ENCODE measurements at places on chromosomes 12 and 14. TPM values are rescaled to one million over a fixed set of nuclear protein-coding genes. Genes with fewer than 3 reads are reported as not detected.

DNA sequence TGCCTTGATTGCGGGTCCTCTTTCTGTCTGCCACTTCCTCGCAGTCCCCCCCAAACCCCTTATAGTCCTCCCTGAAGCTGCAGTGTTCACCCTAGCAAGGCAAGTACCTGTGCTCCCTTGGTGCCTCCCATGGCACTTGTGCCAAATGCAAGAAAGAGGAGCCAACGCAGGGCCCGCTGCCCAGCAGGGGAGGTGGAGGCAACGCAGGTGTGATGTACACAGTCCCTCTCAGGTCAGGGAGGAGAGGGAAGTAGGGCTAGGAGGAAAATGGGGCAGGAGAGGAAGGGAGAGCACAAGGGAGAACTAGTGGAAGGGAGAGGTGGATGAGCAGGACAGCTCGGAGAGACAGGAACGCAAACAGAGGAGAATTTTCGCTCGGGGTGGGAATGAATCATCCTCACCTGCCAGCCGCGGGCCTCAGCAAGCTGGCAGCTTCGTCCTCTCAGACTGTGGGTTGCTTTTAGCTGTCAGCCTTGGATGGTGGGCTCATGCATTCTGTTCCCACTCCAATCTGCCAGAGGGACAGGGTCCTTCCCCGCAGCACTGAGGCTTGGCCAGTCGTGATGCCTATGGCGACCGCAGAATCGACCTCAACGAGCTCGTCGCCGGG lies 357.0 kb downstream of the CACNA1C start:
- no peak for DNase-seq
- H3K27me3 ChIP-seq = no peaks in the 10 kb centered on the region
- H3K4me3 ChIP-seq = no peak overlapping the region
- H3K27ac ChIP-seq = no peak overlapping the region
- no peaks in the 10 kb centered on the region for H3K4me1 ChIP-seq
- H3K36me3 ChIP-seq = no peaks in the 10 kb centered on the region

DNA sequence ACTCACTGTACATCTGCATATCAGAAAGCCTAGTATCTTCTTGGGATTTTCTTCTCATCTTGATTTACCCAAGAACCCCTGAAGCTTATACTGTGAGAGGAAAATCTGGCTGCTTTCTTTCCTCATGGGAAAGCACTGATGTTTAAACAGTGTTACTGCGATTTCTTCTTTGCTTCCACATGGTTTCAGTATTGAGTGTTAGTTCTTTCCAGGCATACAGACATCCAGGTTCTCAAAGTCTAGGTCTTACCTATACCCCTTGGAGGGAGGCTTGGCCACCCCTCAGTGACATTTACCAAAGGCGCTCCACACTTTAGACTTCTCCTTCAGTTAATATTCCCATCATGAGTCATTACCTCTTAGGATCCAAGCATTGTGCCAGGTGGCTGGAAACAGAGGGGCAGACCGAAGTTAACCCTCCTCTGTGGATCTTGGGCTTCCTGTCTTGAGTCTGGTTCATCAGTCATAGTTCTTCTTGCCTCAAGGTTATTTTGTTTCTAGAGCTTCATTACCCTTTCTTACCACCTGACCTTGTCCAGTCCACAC lies 79.1 kb downstream of the TMEM117 start:
- no peaks in the 10 kb centered on the region for H3K27me3 ChIP-seq
- no peaks in the 10 kb centered on the region for H3K4me1 ChIP-seq
- no peaks in the 10 kb centered on the region for H3K36me3 ChIP-seq
- H3K27ac ChIP-seq = no peak overlapping the region
- no peak overlapping the region for H3K4me3 ChIP-seq
- peak; percentile 6 for DNase-seq

GRCh38 chr12:104340177-104340576 lies 36.6 kb downstream of the EID3 start:
- no peaks in the 10 kb centered on the region for H3K4me1 ChIP-seq
- DNase-seq = peak; percentile 67
- no peak overlapping the region for H3K27ac ChIP-seq
- no peaks in the 10 kb centered on the region for H3K27me3 ChIP-seq

KSR2 gene
- total RNA-seq = not detected

DNA sequence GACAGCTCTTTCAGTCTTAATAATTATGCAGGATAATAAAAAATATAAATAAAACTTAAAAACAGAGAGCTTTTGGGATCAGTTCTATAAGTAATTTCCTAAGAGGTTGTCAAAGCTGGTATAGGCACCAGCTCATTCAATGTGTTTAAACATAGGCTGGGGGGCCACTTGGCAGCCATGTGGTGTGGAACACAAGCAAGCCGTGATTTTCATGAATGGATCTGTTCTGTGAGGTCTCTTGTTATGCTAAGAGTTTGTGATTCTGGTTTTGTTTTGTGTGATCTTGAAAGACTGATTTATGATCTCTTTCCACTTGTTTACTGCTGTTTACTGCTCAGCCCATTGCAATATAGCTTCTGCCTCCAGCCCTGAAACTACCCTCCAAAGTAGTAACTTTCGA lies 240.9 kb downstream of the FBXL14 start:
- no peaks in the 10 kb centered on the region for H3K27me3 ChIP-seq
- no peak overlapping the region for H3K4me3 ChIP-seq
- H3K36me3 ChIP-seq = no peaks in the 10 kb centered on the region
- no peak overlapping the region for H3K27ac ChIP-seq
- no peak for DNase-seq

GYS2 gene
- not detected for total RNA-seq

NANOG gene
- total RNA-seq = not detected

DNA sequence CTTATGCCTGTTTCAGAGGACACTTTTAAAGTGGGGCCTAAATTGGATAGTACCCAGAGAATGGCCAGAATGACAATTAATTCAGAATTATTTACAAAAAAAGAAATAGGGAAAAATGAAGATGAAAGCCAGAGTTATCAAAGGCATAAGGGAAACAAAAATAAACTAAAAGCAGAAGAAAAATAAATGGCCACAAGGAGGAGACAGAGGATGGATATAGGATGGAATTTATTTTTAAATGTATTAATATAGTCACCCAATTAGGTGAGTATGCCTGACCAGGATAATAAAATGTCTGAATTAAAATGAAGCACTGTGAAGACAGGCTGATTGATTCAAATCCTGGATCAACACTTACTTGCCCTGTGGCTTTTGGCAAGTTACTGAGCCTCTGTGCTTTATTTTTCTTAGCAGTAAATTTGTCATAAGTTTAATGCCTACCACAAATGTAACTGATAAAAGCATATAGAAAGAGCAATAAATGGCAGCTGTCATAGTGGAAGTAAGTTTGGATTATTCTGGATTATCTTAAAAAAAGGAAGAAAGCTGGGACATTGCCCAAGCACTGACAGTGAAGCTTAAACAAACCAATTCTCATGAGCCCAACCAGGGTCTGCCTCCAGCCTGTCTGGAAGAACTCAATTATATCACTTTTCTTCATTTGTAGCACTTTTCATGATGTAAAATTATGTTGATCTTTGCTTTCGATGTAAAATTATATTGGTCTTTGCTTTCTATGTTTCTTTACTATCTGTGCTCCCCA lies 3.5 kb downstream of the CLEC9A start:
- no peak for DNase-seq
- no peak overlapping the region for H3K27ac ChIP-seq
- H3K4me1 ChIP-seq = no peaks in the 10 kb centered on the region
- no peak overlapping the region for H3K4me3 ChIP-seq
- H3K36me3 ChIP-seq = no peaks in the 10 kb centered on the region

PIP4P1 gene
- 24.7 TPM for total RNA-seq

- H3K4me3 ChIP-seq = no peak overlapping the region
- H3K36me3 ChIP-seq = no peaks in the 10 kb centered on the region
- no peaks in the 10 kb centered on the region for H3K27me3 ChIP-seq
- H3K4me1 ChIP-seq = no peaks in the 10 kb centered on the region
- DNase-seq = peak; percentile 19
- H3K27ac ChIP-seq = no peak overlapping the region
Measured at GRCh38 chr14:77542421-77543239, 44.0 kb upstream of the ISM2 start.

NAB2 gene
- 62.7 TPM for total RNA-seq

DNA sequence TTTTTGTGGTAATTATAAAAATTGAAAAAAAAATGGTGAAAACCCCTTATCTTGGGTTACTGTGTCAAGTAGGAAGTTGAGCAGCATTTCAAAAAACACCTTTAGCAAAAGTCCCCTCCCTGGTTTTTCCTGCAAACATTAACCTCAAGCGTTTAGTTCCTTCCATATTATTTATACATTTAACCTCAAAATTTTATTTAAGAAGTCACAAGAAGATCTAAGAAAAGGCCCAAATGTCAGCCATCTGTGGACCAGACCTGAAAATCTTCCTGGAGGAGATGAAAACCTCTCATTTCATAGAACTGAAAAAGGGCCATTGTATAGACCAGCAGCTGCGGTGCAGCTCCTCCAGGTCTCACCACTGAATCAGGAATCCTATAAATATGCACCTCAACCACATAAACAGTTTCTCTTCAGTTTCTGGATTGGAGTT lies 40.4 kb upstream of the BTG1 start:
- no peak overlapping the region for H3K27ac ChIP-seq
- no peak overlapping the region for H3K4me3 ChIP-seq
- no peaks in the 10 kb centered on the region for H3K4me1 ChIP-seq
- no peaks in the 10 kb centered on the region for H3K27me3 ChIP-seq
- DNase-seq = no peak

DNA sequence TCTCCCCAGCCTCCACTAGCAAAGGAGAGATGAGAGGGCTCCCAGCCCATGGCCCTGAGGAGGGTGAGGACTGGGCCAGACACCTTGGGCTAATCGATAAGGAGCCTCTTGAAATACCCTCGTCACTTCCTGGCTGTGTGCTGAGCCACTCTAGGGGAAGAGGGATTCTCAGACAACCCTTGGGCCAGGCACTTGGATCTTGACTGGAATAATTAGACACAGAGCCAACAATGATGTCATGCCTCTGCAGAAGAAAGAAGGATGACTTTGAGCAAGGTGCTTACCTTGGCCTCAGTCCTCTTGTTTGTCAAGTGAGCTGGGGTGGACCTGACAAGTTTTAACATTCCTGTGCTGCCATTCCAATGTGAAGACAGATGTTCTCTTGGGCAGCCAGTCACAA lies 83.1 kb downstream of the LRRC74A start:
- H3K4me1 ChIP-seq = peaks cover 11% of the 10 kb centered on the region
- H3K4me3 ChIP-seq = no peak overlapping the region
- H3K27ac ChIP-seq = no peak overlapping the region
- no peaks in the 10 kb centered on the region for H3K27me3 ChIP-seq
- no peak for DNase-seq

DNA sequence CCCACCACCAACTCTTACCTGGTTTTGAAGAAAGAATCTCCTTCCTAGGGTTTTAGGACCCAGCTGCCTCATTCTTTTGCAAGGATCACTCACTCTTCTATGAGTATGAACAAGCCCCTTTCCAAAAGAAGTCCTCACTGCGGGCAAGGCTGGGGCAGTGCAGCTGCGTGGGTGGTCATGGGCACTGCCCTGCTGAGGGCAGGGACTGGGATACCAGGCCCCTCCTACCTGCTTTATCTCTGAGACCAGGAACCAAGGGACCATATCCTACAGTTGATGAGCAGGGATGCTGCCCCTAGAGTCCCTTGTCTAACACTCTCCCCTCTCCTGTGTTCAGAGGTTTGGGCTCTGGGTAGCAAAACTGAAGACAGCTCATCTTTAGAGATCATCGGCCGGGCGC lies 20.5 kb downstream of the HPD start:
- no peaks in the 10 kb centered on the region for H3K27me3 ChIP-seq
- H3K4me1 ChIP-seq = peaks cover 2% of the 10 kb centered on the region
- no peak overlapping the region for H3K4me3 ChIP-seq
- no peak for DNase-seq

KRT7 gene
- total RNA-seq = 3.5 TPM

- no peaks in the 10 kb centered on the region for H3K36me3 ChIP-seq
- no peak overlapping the region for H3K27ac ChIP-seq
- no peak overlapping the region for H3K4me3 ChIP-seq
Measured at GRCh38 chr12:51540996-51541395, 50.0 kb upstream of the SCN8A start.

DNA sequence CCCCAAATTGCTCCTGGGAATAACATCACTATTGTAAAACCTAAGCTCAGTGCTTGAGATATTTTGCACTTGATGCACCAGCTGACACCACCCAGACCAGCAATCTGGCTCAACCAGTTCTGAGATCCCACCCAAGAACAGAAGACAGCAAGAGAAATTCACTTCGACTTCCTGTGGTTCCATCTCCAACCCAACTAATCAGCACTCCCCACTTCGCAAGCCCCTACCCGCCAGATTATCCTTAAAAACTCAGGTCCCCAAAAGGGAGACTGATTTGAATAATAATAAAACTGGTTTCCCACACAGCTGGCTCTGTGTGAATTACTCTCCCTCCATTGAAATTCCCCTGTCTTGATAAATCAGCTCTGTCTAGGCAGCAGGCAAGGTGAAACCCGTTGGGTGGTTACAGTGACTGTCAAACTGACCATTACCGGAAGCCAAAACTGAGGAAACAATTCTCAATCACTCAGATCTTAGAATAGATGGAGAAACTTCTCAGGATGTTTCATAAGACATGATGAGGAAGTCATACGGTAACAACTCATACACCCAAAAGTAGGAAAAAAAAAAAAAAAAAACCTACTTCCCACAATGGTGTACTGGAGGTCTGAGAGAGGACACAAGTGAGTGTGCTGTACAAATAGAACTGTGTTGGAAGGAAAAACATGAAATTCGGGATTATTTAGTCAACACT lies 92.4 kb downstream of the TMTC1 start:
- H3K4me3 ChIP-seq = no peak overlapping the region
- no peaks in the 10 kb centered on the region for H3K27me3 ChIP-seq
- no peaks in the 10 kb centered on the region for H3K36me3 ChIP-seq

- H3K27me3 ChIP-seq = peaks cover 5% of the 10 kb centered on the region
- no peaks in the 10 kb centered on the region for H3K36me3 ChIP-seq
- no peak for DNase-seq
- H3K27ac ChIP-seq = no peak overlapping the region
Measured at GRCh38 chr12:47742253-47742825, 16.3 kb downstream of the RAPGEF3 start.

DNA sequence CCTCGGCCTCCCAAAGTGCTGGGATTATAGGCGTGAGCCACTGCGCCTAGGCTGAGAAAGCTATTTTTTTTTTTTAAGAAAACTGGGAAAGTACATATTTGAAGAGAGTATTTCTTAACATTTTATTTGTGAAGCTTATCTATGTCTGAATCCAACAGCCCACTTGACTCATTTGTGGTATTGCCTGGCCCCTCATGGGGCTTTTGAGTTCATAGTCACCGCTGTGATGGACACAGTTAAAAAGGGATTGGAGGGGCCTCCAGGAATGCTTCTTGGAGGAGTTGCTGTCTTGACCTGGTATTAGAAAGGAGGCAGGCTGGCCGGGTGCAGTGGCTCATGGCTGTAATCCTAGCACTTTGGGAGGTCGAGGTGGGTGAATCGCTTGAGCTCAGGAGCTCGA lies 26.5 kb downstream of the BCL7A start:
- H3K4me1 ChIP-seq = no peaks in the 10 kb centered on the region
- H3K27me3 ChIP-seq = no peaks in the 10 kb centered on the region
- H3K4me3 ChIP-seq = no peak overlapping the region
- H3K27ac ChIP-seq = no peak overlapping the region

DHRS4 gene
- total RNA-seq = 51.9 TPM

LYZ gene
- total RNA-seq = 0.17 TPM

Measured in fibroblast of lung (primary cell).